ENCODE measurements at places on chromosomes 2 and 18.

DNA sequence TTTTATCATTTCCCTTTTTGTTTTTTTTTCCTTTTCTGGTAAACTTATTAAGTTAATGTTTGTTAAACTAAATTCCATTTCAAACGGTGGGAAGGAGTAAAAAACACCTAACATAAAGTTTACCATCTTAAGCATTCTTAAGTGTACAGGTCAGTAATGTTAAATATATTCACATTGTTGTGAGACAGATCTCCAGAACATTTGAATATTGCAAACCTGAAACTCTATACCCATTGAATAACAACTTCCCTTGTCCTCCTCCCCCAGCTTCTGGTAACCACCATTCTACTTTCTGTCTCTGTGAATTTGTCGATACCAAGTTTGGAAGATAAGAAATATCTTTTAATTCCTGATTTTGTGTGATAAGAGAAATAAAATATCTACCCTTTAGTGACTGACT is 12.0 kb upstream of the NAT8 start:
- no peak for DNase-seq

- no peak for DNase-seq
Measured at GRCh38 chr2:203705178-203705577, 1.3 kb upstream of the CD28 start.

GRCh38 chr18:59900222-59901128 is 679 bp downstream of the PMAIP1 start:
- peak; percentile 77 for DNase-seq

GRCh38 chr2:88824951-88825350 is 133.5 kb downstream of the RPIA start:
- DNase-seq = no peak

DNA sequence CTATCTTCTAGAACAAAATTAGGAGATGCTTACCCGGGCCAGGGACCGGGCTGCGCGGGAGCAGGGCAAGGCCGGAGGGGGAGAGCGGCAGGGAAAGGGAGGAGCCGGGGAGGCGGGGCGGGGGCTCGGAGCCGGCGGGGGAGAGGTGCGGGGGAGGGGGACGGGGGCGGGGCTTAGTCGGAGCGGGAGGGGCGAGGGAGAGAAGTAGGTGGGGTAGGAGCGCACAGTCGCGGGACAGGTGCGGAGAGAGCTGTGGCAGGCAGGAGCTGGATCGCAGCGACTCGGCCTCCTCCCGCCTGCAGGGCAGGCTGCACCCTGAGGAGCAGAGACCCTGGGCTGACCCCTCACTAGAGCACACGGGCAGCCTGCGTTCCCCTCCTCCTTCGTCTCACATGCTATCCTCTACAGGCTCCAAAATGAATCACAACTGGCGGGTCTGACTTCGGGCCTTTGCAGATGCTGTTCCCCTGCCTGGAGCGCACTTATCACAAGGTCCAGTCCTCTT is 290.3 kb downstream of the CELF4 start:
- no peak for DNase-seq

- no peak for DNase-seq
Measured at GRCh38 chr2:63378589-63378988, 209.7 kb downstream of the WDPCP start.

- no peak for DNase-seq
Measured at GRCh38 chr18:46789088-46789487, 32.2 kb upstream of the ST8SIA5 start.

DNA sequence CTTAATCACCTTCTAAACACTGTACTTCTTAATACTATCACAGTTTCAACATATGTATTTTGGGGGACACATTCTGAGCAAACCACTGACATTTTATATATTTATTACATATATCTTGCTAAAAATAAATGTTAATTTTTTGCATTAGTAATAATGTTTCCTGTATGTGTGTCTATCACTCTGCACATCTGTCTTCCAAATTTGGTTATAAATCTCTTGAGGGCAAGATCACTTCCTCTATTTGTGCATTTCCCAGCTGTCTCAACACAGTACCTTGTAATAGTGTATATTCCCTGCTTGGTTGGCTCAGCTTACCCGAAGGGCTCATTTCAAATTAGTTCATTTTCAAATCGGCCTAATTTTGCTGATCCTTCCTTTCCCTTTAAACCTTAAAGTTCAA is 617.1 kb upstream of the GYPC start:
- no peak for DNase-seq

- DNase-seq = no peak
Measured at GRCh38 chr18:51519571-51519970, 322.1 kb upstream of the MEX3C start.

GRCh38 chr2:72271276-72271614 is 123.6 kb upstream of the CYP26B1 start:
- no peak for DNase-seq

DNA sequence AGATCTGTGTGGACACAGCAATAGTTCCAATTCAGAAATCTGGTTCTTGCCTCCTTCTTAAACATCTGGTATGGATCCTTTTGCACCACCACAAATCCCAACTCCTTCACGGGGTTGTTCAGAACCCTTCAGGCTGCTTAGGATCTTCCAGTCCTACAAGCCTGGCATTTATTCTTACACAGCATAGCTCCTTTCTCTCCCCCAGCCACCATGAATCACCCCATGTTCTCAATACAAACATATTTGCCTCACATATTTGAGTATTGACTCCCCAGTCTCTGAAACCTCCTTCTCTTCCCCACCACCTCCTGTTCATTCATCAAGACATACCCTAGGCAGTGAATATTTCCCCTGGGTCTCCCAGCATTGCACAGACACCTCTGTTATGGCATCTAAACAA is 155.2 kb downstream of the ALK start:
- no peak for DNase-seq

- no peak for DNase-seq
Measured at GRCh38 chr2:18900691-18901141, 311.3 kb upstream of the NT5C1B start.

DNA sequence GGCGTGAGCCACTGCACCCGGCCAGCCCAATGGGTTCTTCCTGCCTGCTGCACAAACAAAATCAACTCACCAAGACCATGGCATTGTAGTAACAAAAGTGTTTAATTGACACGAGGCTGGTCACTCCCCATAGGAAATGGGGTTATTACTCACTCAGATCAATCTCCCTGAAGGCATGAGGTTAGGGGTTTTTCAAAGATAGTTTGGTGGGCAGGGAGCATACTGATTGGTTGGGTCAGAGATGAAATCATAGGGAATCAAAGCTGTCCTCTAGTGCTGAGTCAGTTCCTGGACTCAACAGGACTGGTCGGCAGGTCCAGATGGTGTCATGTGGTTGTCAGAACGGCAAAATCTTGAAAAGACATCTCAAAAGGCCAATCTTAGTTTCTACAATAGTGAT is 122.1 kb downstream of the TMEM17 start:
- DNase-seq = no peak

GRCh38 chr2:84840306-84840705 is 40.6 kb downstream of the TRABD2A start:
- DNase-seq = no peak

DNA sequence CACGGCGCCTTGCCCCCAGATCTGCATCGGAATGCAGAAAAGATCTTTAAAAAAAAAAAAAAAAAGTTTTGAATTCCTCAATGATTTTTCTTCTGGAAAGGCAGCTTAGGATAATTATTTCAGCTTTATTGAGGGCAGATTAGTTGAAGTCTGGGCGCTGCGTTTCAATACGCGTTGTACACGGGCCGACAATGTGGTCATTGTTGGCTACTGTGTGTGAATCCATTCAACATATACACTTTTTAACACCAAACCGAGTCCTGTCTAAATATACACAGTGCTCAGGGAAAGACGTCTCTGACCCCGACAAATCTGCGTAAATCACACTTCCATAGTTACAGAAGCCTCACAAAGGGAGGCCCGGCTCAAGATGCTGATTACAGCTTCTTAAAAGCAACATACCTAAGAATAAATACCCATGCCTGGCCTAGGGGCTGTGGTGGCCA is 1.4 kb upstream of the SIX3 start:
- DNase-seq = no peak

GRCh38 chr18:10252494-10252893 is 201.9 kb upstream of the APCDD1 start:
- no peak for DNase-seq

GRCh38 chr2:163621445-163622004 is 114.3 kb downstream of the FIGN start:
- DNase-seq = no peak

GRCh38 chr2:25305775-25306174 is 36.0 kb downstream of the DNMT3A start:
- no peak for DNase-seq
